ENCODE measurements at places on chromosomes 7 and 10. TPM values are rescaled to one million over a fixed set of nuclear protein-coding genes. Genes with fewer than 3 reads are reported as not detected.
A peak's percentile ranks its signal among the peaks of the same experiment; 100 is the strongest.

The CFAP58 gene
- total RNA-seq, result not detected

The CNTNAP2 gene
- total RNA-seq, result 0.11 TPM

GRCh38 chr7:53218730-53219504 lies 183.5 kb downstream of the POM121L12 start:
- DNase-seq, result no peak

- no peak for DNase-seq
Measured at GRCh38 chr7:138151731-138152577, 75.7 kb downstream of the AKR1D1 start.

DNA sequence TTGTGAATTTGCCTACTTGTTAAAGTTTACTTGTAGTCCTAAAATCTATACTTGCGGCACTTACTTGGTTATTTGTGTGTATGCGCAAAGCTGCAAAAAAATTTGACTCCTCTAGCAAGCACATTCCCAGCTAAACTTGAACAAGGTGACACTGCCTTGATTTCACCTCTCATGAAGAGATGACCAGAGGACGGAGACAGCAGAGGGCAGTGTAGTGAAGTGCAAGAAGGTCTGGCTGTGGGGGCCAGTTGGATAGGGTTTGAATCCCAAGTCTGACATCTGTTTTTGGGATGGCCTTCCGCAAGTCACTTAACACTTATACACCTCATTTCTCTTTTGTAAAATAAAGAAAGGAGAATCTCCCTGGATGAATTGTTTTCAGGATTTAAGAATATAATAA lies 15.7 kb downstream of the SLK start:
- no peak for DNase-seq

The OR6B1 gene
- not detected for total RNA-seq

DNA sequence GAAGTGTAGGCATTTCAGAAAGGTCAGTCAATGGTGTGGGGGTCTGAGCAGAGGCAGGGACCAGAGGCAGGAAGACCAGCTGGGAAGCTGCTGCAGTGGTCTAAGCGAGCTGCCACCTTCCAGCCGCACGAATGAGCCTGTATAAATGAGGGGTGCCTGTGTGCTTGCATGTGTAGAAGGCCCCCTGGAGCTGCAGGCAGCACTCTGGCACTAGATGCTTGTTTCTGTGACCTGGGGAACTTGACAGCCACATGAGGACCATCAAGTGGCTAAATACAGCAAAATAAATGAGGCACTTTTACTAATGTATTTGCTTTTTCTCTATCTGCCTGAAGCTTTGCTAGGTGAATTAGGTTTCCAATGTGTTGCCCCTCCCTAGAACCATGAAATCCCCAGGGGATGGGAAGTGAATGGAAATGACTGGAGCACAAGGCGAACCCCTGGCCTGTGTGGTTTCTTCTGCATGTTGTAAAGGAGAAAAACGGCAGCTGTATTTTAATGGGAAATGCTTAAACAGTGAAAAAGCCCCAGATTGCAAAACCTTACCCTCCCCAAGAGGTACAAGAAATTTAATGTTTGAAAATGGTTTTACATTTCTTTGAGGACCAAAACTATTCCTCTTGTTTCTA lies 57.7 kb downstream of the PYROXD2 start:
- no peak for DNase-seq

GRCh38 chr7:111952783-111953182 lies 253.4 kb downstream of the DOCK4 start:
- DNase-seq, result no peak

DNA sequence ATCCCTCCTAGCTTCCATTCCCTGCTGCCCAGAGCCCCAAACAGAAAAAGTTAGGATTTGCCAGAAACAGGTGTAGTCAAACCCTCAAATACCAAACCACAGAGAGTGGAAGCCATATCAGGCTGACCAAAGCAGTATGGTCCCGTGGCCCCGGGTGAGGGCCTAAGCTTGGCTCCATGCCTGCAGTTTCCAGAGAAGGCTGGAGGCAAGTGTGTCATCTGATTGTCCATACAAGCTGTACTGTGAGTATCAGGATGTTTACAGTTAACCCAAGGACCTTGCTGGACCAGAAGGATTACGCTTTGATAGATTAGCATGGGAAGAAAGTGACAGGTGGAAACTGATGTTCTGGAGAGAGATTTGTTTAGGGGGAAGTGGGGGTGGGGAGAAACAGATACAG lies 96.3 kb downstream of the PRKAG2 start:
- no peak for DNase-seq

The ASCC1 gene
- total RNA-seq, result 22.0 TPM

DNA sequence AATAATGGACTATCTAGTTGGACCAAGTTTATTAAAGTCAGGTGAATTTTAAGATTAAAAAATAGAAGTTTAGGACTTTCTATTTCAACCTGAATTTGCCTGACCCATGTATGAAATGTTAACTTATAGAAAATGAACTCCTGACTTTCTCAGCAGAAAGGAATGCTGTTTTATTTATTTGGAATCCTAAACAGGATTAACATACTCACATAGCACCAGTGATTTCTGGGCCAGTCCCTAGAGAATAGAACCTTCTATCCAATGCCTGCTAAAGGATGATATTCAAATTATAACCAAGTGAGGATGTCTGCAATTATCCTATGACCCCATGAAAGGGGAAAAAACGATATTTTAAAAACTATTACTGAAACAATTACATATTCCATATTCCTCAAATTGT lies 148.8 kb downstream of the CHRM2 start:
- DNase-seq, result no peak

DNA sequence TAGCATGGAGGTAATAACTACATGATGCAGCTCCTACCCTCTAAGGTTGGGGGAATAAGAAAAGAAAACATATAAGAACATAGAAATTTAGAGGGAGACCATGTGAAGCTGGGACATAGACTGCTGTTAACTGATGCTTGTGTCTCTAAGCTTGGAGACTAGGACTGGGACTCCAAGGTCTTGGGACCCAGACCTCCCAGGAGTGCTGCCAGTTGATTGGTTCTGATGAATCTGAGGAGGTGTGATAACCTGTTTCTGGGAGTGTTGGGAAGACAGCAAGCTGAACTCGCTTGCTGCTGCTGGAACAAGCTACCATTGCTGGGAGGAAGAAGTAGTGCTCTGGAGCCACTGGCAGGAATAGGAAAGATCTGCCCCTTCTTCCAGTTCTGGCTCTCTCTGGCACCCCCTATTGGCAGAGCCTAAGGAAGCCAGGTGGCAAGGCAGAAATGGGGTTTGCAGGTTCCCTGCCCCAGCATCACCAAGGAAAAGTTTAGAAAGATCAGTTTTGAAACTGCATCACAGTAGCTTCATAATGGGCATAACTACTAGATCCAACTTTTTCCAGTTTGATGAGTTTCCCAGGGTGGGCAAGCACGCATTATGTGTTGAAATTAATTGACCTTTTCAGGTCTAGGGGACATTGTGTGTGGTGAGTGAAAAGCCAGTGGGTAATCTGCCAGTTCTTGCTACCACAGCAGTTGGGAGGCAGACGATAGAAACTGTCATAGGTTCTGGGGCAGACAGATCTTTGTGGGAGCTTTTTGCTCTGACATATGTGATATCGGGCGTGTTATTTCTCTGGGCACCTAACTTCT lies 140.7 kb downstream of the SND1 start:
- peak; percentile 3 for DNase-seq

The ANXA8 gene
- 1.1 TPM for total RNA-seq

DNA sequence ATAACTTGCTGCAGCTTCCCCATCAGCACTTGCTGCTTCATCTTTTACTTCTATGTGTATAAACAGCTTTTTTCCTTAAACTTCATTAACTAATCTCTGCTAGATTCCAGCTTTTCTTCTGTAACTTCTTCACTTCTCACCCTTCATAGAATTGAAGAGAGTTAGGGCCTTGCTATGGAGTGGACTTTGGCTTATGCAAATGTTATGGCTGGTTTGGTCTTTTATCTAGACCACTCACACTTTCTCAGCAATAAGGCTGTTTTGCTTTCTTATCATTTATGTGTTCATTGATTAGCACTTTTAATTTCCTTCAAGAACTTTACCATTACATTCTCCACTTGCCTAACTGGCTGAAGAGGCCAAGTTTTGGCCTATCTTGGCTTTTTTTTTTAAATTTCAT lies 64.2 kb upstream of the HELLS start:
- DNase-seq, result no peak

DNA sequence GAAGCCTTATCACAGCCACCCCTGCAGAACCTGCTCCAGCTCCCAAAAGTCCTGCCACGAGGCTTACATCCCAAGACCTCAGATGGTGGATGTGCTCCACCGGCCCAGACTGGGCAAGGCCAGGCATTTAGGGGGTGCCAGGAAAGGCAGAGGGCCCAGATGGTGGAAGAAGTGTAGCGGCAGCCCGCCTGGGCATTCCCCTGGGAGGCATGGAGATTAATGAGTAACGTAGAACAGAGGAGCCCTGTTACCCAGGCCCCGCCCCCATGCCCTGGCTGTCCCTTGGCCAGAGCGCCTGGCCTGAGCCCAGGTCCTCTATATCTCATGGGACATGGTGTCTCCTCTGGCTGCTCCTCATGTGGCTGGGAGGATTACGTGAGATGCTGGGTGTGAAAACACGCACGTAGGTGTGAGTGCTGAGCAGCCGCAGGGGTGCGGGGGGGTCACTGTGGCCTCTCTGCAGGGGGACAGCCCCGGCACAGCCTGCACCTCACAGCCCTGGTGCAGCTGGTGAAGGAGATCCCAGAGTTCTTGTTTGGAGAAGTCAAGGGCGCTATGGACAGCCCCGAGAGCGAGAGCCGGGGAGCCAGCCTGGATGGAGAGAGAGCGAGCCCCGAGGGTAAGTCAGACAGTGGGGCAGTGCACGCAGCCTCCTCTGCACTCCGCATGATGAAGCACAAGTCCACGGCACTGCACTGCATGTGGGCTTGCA lies 52.9 kb downstream of the ZNF467 start:
- no peak for DNase-seq

DNA sequence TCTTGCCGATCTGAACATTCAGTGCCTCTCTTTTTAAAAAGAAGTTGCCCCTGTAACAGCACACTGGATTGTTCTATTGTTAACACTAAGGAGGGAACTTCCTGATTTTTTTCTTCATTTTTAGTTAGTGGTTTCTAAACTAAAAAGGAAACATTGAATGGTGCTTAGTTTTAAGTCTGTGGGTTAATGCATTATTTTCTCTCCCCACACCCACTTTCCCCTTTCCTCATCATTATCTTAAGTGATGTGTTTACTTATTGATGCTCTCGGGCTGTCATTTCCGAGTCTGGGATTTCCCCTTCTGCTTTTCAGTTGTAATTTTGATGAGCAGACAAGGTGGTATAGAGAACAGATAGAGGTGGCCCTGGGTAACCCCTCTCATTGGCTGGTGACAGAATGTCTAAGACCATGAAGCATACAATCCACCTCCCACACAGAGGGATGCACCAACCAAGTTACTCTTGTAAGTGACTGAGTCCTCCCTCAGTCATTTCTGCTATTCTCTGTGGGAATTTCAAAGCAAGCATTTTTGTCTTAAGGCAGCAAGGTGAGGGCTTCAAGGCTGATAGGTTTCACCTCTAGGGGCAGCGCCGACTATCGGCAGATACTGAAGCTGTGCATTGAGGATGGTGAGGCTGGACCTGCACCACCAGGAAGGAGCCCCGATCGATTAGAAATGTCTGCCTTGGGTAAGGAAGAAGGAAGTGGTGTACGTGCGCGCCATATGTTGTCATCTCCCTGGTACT lies 49.5 kb downstream of the CHN2 start:
- peak; percentile 30 for DNase-seq

GRCh38 chr7:99290980-99291607 lies 18.5 kb downstream of the MYH16 start:
- DNase-seq, result no peak

DNA sequence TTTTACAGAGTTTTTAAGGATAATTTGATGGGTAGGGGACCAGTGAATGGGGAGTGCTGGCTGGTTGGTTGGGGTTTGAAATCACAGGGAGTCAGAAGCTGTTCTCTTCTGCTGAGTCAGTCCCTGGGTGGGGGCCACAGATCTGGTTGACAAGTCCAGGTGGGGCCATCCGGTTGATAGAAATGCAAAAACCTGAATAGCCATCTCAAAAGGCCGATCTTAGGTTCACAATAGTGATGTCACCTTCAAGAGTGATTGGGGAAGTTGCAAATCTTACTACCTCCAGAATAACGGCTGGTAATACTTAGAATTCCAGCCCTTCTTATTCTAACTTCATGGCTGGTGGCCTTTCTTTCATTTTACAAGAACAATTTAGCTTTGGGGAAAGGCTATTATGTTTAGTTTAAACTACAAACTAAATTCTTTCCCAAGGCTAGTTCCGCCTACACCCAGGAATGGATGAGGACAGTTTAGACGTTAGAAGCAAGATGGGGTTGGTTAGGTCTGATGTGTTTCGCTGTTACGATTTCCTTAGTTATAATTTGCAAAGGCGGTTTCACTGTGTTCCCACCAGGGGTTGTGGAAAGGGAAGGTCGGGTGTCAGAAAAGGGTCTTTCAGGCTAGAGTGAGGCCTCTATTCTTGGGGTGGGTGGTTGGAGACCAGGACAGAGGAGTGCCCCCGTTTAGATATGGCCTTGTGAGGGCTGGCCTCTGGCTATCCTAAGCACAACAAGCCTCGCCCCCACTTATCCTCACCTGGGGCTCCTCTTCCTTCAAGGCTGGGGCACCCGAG lies 27.4 kb downstream of the IFT22 start:
- no peak for DNase-seq

The CCDC3 gene
- total RNA-seq, result not detected

The PRSS37 gene
- not detected for total RNA-seq

- DNase-seq, result no peak
Measured at GRCh38 chr7:98214811-98215321, 3.6 kb downstream of the BHLHA15 start.

- DNase-seq, result no peak
Measured at GRCh38 chr10:110853921-110854605, 17.7 kb upstream of the PDCD4 start.

Data from naive thymus-derived CD4-positive, alpha-beta T cell (primary cell).